Breast epithelium (tissue), 4 donors: ENCODE measurements at places on chromosomes 5 and 9.

GRCh38 chr9:101398930-101399642, 435 bp downstream of the ZNF189 start:
- no peak for DNase-seq

GRCh38 chr9:137325124-137325523, 23.1 kb upstream of the NRARP start:
- DNase-seq: no peak

DNA sequence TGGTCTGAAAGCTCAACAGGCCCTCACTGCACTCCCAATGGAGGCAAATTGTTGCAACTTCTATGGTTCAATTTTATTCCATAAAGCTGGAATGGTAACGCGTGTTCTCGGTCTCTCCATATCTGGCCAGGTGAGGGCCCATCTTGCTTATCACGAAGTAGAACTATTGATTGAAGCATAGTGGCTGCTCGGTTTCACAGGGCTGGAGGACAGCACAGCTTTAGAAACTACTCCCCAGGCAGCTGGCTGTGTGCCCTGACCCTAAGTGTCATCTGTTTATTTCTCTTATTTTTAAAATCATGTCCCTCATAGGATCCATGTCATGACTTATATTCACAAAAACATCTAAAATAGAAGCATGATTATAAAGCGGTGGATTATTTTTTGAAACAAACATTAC, 223.4 kb downstream of the NPR3 start:
- no peak for DNase-seq

- DNase-seq: no peak
These were observed 373.8 kb downstream of the NDUFS4 start for GRCh38 chr5:53934151-53934820.

DNA sequence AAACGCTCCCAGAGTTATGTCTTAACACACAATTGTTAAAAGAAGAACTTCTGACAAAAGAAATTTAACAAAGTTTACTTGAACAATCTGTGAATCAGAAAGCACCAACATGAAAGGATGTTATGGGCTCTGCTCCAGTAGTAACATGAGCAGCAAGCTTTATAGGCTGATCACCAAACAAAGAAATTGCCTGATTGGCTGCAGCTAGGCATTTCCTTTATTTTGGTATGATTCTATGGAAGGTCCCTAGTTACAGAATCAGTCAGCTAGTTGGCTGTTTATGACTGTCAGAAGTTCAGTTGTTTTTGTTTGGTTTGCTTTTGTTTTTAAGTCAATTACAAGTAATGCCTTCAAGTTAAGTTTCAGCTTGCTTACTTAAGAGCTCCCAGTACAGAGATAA, 102.4 kb upstream of the SMC2 start:
- no peak for DNase-seq

DNA sequence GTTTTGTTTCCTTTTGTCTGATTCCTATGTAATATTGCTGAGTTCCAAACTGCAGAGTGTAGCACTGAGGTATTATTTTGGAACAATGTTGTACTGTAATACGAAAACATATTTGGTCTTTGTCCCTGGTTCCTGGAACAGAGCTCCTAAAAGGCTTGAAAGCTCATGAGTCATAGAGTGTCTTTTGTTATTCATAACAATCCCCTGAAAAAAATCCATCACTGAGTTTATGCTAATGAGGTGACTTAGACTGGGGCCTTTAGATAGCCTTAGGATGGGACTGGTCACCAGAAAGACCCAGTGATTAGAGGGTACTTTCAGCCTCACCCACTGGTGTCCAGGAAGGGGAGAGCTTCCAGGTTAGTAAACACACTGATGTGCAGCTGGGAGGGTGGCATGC, 132.7 kb upstream of the POU5F2 start:
- no peak for DNase-seq
